Body of pancreas (tissue), 4 donors: ENCODE measurements at places on chromosomes 5 and 9. TPM values are rescaled to one million over a fixed set of nuclear protein-coding genes. Genes with fewer than 3 reads are reported as not detected.

Gene CNTNAP3
- total RNA-seq = 2.1 TPM

Gene CCNH
- total RNA-seq = 152 TPM

Gene DOK3
- total RNA-seq = 3.3 TPM

Gene TPPP
- total RNA-seq = 2.6 TPM

Gene GZMA
- total RNA-seq = not detected

Gene FRRS1L
- total RNA-seq = 0.52 TPM

Gene QSOX2
- 22.7 TPM for total RNA-seq

Gene HRCT1
- total RNA-seq = 0.99 TPM

Gene CAVIN4
- total RNA-seq = not detected

GRCh38 chr9:106728860-106729259 lies 134.1 kb upstream of the ZNF462 start:
- no peaks in the 10 kb centered on the region for H3K36me3 ChIP-seq
- H3K4me1 ChIP-seq = peaks cover 40% of the 10 kb centered on the region
- no peaks in the 10 kb centered on the region for H3K27me3 ChIP-seq
- no peak overlapping the region for H3K4me3 ChIP-seq

DNA sequence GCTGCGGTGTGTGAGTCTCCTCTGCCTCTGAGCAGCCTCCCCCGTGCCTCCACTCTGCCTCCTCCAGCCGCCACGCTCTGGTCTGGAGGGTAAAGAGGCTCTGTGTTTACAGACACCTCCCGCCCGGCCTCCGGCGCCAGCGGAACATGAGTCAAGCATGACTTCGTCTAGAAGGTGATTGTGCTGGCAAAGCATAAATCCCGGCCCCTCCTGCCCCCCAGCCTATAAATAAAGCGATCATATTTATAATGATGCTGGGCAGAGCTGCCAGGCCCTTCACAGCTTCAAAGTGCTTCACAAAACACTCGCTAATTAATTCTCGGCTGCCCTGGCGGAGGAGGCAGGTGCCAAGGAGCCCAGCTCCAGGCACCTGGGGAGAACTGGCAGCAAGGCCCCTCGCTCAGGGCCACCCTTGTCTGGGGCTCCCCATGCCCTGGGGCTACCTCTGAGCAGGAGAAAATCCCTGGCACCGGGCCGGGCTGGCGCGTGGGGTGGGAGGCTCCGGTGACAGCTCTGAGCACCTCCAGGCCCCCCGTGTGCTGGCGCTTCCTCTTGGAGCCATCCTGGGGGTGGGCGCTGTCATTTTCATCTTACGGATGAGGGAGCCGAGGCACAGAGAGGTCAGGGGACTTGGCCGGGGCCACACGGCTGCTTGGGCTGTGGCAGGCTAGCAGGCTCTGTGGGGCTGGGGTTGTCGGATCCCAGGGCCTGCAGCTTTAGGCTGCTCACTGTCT lies 87.8 kb downstream of the RXRA start:
- peaks cover 2% of the 10 kb centered on the region for H3K36me3 ChIP-seq
- no peak overlapping the region for H3K4me3 ChIP-seq
- no peak for DNase-seq
- H3K27ac ChIP-seq = no peak overlapping the region
- H3K27me3 ChIP-seq = no peaks in the 10 kb centered on the region

DNA sequence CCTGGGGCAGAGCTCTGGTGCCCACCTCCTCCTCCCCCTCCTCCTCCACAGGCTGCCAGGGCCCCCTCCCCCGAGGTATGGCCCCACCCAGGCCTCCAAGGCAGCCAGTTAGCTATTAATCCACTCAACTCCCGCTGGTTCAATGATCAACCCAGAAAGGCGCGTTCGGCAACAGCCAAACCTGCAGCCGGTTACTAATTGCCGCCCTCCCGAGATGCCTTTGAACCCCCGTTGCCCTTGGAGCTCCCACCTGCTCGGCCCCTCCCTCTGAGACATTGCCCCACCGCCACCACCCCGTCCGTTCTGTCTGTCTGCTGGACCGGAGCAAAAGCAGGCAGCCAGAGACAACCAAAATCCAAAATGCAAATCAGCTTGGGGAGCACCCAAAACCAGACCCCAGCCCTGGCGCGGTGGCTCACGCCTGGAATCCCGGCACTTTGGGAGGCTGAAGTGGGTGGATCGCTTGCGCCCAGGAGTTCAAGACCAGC lies 25.8 kb downstream of the NOTCH1 start:
- peaks cover 18% of the 10 kb centered on the region for H3K36me3 ChIP-seq
- no peak overlapping the region for H3K4me3 ChIP-seq
- H3K4me1 ChIP-seq = peaks cover 51% of the 10 kb centered on the region
- no peaks in the 10 kb centered on the region for H3K27me3 ChIP-seq
- peak; percentile 54 for DNase-seq

GRCh38 chr5:95440825-95441224 lies 49.7 kb downstream of the FAM81B start:
- no peaks in the 10 kb centered on the region for H3K27me3 ChIP-seq
- no peak overlapping the region for H3K27ac ChIP-seq
- H3K36me3 ChIP-seq = no peaks in the 10 kb centered on the region
- no peaks in the 10 kb centered on the region for H3K4me1 ChIP-seq

DNA sequence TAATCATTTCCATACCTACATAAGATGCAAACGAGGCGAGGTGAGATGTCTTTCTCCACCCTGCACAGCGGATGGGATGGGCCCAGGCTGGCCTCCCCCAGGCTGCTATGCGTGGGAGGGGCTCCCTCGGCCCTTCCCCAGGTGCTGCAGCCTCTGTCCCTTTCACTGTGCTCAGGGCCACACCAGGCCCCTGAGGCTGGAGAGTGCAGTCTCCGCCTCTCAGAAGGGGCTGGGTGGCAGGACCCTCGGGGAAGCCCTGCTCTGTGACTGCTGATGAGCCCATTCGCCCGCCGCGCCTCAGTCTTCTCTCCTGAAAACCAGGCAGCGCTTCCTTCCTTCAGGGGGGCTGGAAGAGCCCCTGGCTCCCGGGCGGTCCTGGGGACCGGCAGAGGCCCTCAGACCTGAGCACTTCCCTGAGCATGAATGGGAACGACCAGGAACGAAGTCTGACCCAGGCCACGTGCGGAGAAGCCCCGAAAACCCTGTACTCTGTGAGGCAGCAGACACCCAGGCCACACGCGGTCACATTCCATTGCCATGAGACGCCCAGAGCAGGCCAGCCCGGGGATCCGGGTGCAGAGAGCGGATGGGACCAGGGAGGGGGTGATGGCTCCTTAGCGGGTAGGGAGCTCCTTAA lies 21.9 kb upstream of the NOTCH1 start:
- DNase-seq = peak; percentile 67
- H3K27me3 ChIP-seq = no peaks in the 10 kb centered on the region
- no peaks in the 10 kb centered on the region for H3K36me3 ChIP-seq
- no peak overlapping the region for H3K4me3 ChIP-seq

DNA sequence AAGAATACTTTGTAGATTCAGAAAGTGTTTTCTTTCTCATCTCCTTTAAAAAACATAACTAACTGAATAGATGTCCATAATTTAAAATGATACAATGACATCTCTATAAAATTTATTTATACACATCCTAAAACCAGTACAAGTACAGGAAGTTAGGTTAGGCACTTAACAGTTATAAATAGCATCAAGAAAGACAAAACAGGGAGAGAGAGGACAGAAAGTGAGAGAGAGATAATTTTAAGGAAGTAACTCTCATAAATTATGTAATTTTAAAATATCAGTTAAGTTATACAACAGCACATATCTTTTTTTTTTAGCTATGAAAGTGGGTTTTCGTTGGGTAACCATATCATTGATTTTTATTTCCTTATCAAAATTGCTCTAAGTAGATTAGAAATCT lies 1068.6 kb downstream of the TAF11L14 start:
- H3K27ac ChIP-seq = no peak overlapping the region
- no peak for DNase-seq
- no peaks in the 10 kb centered on the region for H3K36me3 ChIP-seq
- H3K27me3 ChIP-seq = no peaks in the 10 kb centered on the region

DNA sequence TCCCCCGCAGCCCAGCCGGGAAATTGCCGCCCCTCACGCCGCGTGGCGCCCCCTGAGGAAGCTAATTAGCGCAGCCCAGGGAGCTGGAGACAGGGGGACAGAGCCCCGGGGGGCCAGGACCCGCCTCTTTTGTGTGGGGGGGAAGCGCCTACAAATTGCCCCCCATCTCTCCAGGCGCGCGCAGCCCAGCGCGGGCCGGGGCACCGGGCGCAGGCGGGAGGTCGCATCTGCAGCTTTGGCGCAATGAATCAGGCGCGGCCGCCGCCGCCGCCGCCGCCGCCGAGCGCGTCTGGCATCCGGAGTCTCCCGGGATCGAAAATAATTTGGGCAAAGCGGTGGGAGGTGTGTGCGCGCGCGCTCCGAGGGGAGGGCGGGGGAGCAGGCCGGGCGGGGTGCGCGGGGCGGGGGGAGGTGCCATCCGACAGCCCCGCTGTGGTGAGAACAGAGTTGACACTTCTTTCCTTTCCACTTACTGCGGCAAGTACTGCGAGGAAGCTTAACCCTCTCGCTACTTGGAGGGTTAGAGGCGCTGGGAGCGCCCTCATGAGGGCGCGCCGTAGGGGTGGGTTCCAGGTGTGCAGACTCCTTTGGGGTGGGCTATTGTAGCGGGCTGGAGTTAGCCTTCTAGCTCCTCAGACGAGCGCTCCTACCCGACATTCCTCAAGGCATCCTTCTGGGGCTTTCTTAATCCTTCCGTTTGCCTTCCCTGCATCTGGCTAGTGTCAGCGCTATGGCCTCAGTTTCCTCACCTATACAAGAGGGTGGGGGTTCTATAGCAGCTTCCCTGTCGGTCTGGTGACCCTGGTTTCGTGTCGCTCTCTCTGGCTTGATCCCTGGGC lies 63.1 kb downstream of the CXXC5 start:
- no peak overlapping the region for H3K27ac ChIP-seq
- DNase-seq = peak; percentile 51
- no peaks in the 10 kb centered on the region for H3K36me3 ChIP-seq
- no peaks in the 10 kb centered on the region for H3K27me3 ChIP-seq
- no peak overlapping the region for H3K4me3 ChIP-seq

GRCh38 chr9:93960221-93960970 lies 5.2 kb upstream of the BARX1 start:
- peaks cover 57% of the 10 kb centered on the region for H3K27me3 ChIP-seq
- H3K4me1 ChIP-seq = peaks cover 36% of the 10 kb centered on the region
- no peak overlapping the region for H3K4me3 ChIP-seq

- DNase-seq = no peak
- no peaks in the 10 kb centered on the region for H3K4me1 ChIP-seq
- no peaks in the 10 kb centered on the region for H3K36me3 ChIP-seq
- no peaks in the 10 kb centered on the region for H3K27me3 ChIP-seq
- H3K27ac ChIP-seq = no peak overlapping the region
These were observed 652.2 kb upstream of the WWC1 start for GRCh38 chr5:167639273-167639672.

GRCh38 chr5:172370648-172371545 lies 83.4 kb downstream of the SH3PXD2B start:
- no peaks in the 10 kb centered on the region for H3K27me3 ChIP-seq
- no peaks in the 10 kb centered on the region for H3K36me3 ChIP-seq
- peak; percentile 68 for DNase-seq
- H3K4me1 ChIP-seq = no peaks in the 10 kb centered on the region
- no peak overlapping the region for H3K4me3 ChIP-seq

DNA sequence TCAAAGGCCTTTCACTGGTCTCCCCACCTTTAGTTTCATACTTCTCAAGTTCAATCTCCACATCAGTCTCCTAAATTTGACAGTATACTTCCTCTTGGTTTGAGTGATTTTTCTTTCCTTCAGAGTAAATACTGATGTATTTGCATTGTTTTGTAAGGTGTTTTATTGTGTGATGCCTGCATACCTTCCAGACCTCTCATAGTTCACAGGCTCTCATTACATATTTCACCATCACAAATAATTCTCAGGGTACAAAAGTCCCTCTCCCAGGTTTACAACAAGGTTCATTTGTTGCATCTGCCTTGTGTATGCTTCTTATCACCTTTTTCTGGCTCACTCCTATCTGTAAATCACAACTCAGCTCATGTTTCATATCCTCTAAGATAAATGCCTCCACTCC lies 22.2 kb upstream of the TUSC1 start:
- H3K36me3 ChIP-seq = no peaks in the 10 kb centered on the region
- DNase-seq = no peak
- H3K27ac ChIP-seq = no peak overlapping the region
- no peaks in the 10 kb centered on the region for H3K4me1 ChIP-seq

DNA sequence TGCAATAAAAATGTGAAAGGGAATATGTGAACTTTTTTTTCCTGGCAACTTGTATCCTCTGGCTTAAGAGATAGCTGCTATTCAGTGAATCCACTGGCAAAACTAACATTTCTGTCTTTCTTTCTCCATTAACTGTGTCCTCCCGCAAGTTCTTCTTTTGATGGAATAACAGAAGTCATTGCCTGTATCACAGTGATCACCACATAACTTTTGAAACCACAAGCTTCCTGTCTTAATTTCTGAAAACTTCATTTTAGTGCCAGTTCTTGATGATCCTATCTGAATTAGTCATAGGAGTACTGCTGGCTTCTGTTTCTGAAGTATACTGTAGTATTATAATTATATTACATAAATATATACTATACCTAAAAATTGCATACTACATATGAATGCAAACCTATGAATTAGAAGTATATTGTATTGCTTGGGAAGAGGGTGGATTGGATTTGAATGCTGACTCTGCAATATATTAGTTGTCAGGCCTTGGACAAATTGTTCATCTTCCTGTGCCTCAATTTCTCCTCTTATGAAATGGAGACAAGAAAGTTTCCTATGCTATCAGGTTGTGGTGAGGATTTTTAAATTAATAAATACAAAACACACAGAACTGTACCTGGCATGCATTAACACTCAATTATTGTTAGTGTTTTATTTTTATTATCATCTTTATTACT lies 441.6 kb downstream of the CETN3 start:
- H3K4me3 ChIP-seq = no peak overlapping the region
- no peaks in the 10 kb centered on the region for H3K36me3 ChIP-seq
- no peaks in the 10 kb centered on the region for H3K27me3 ChIP-seq
- no peak overlapping the region for H3K27ac ChIP-seq

DNA sequence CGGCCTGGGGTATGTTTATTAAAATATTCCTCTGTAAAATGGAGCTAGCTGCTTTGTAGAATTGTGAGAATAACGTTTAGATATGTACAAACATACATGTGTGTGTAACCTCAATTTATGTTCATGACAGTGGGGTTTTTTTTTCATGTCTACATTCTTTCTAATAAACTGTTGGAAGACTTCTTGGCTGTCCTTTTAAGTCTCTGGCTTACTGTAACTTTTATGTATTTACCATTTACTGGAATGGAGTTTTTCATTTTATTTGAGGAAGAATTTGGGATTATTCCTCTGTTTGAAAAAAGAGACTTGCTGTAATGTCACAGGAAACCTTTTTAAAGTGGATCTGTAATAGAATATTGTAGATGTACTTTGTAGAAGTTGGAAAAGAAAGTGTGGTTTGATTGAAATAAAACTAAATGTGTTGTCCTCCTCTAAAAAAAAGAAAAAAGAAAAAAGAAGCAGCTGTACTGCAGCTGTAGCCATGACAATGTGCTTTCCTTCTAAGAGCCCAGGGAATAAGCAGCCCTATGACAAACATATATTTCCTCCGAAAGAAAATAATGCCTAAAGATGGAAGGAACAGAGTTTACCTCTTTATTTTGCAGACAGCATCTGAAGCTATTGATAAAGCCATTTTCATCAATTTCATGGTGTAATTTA lies 71.2 kb upstream of the FREM1 start:
- H3K4me1 ChIP-seq = no peaks in the 10 kb centered on the region
- no peaks in the 10 kb centered on the region for H3K36me3 ChIP-seq
- DNase-seq = no peak
- no peaks in the 10 kb centered on the region for H3K27me3 ChIP-seq

GRCh38 chr5:88683506-88684135 lies 199.4 kb downstream of the MEF2C start:
- no peak overlapping the region for H3K27ac ChIP-seq
- no peak for DNase-seq
- no peaks in the 10 kb centered on the region for H3K27me3 ChIP-seq
- peaks cover 28% of the 10 kb centered on the region for H3K4me1 ChIP-seq
- H3K36me3 ChIP-seq = no peaks in the 10 kb centered on the region
- no peak overlapping the region for H3K4me3 ChIP-seq
